ENCODE measurements at places on chromosomes 16 and 17.

DNA sequence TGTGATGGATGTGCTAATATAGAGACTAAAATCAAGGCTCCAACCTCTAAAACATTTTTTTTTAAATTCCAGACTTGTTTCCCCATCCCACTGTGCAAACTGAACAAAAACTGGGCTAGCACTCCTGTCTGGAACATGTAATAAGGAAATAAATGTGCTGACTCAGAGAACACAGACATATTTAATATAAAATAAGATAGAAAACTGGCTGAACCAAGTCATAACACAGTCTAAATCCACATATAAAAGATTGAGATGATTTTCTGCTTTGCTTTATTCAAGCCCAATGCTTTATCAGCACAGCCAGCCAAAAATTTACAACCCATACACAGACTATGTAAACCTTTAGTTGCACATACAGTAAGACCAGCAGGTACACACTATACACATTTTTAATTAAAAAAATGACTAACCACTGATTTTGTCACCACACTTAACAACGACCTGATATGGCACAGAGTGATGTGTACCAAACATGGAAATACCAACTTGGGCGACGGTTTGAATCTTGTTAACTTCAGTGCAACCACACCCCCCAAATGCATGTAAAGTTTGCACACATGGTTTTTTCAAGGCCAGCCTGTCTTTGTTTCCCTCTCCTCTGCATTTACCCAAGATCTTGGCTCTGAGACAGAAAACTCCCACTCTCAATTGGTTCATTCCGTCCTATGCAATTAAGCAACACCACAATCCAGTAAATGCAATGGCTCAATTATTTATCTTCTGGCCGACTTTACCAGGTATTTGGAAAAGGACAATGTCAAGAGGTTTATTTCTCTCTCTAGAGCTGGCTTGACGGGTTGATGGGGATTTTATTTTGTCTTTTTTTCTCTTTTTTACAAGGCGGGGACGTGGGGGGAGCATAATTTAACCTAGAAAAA, 1.2 kb downstream of the STAT3 start:
- no peak for DNase-seq

- DNase-seq: no peak
Measured at GRCh38 chr17:10036511-10037061, 131.5 kb upstream of the RCVRN start.

- DNase-seq: peak; percentile 77
Measured at GRCh38 chr17:41648411-41649195, 24.2 kb upstream of the KRT17 start.

DNA sequence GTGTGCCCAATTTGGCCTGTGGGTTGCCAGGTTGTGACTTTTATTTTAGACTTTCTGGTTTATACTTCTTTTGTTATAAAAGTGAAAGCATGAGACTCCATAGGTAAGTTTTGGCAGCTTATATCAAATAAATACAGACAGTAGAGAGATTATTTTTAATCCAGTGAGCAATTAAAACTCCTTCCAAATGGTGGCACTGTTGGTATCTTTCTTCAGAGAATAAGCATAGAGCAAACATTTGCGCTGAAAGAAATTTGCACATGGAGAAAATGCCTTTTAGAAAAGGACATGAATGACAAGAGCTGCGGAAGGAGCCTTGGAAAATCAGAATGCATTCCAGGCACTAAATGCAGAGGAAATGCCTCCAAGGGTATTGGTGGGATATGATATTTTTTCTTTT, 46.1 kb upstream of the DNAJA2 start:
- no peak for DNase-seq

GRCh38 chr16:79079656-79080420, 520.7 kb downstream of the MAF start:
- no peak for DNase-seq

DNA sequence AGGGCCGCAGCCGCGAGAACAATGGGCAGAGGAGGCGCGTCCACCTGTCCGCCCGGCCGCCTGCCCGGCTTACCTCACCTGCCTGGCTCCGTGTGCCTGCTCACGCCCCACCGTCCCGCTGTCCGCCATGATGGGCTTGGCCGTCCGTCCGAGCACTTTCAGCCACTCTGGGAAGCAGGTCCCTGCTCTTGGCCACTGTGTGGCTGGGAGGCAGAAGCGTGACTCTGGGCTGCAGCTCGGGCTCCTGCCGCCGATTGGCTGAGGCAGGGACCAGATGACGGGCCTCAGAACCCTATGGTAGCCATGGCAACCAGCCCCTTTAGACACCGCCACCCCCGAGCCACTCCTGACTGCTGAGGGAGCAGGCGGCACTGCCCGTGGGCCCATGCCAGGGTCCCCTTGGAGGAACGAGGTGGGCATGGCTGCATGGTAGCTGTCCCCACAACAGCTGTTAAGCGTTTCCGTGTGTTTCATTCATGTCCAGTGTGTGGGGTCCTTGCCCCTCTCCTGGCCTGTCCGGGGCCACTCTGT, 8.9 kb upstream of the AXIN1 start:
- no peak for DNase-seq

DNA sequence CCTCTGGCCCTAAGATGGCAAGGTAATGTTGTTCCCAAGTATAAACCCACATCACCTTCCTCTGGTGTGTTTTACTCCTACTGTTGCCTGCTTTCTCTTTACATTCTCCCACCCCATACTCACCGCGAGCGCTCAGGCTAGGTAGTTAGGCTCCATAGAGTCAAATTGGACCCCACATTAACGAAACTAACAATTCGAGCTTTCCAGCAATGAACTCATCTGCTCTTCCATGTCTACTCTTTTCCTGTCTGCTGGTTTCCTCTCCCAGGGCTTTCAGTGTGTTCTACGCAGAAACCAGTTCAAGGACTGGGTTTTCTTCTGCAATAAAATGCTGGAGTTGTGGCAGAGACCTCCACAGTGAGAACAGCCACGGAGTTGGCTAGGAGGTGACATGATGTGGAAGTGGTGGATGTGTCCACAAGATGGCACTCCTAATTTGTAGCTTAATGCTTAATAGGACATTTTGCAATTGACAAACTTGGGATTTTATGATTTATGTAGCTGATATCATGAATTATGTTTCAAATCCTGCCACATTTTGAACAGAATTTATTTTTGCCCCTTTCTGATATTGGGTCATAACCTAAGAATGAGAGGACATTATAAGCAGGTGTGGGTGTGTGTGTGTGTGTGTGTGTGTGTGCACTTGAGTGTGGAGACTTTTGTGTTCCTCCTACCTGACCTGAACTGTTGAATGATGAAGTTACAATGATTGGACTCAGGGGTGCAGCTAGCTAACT, 2.2 kb upstream of the UQCRC2 start:
- DNase-seq: no peak

GRCh38 chr17:76246080-76247066, 6.1 kb upstream of the RNF157 start:
- DNase-seq: no peak

GRCh38 chr17:182050-182751, 751 bp upstream of the DOC2B start:
- DNase-seq: no peak

GRCh38 chr17:36859706-36860105, 77.6 kb upstream of the LHX1 start:
- DNase-seq: no peak

GRCh38 chr17:41457676-41458075, 9.5 kb downstream of the KRT32 start:
- no peak for DNase-seq

Measured in stimulated activated CD8-positive, alpha-beta memory T cell treated with anti-CD3 and anti-CD28 coated beads, Interleukin-7, amount 100 ng/mL, for 1 hour (primary cell).